ENCODE measurements at places on chromosomes 7 and 10.

GRCh38 chr10:6654571-6654970 lies 74.5 kb upstream of the PRKCQ start:
- DNase-seq = no peak

DNA sequence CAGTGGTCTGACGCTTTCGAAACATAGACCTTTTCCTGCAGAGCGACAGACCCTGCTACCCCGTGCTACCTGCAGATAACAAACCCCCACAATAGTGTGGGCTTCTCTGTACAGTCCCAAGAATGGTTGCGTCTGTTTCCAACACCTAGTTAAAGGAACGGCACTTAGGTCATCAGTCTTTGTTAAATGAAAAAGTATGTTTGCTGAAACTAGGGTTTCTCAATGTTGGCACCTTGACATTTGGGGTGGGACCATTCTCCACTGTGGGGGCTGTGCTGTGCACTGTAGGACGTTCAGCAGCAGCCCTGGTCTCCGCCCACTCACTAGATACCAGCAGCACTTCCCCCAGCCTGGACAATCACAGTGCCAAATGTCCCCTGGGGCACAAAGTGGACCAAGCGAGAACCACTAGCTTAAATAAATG lies 13.7 kb downstream of the TECTB start:
- no peak for DNase-seq

- no peak for DNase-seq
These were observed 18.2 kb downstream of the GPR146 start for GRCh38 chr7:1062296-1063294.

GRCh38 chr7:76396864-76397263 lies 12.6 kb downstream of the SSC4D start:
- no peak for DNase-seq

DNA sequence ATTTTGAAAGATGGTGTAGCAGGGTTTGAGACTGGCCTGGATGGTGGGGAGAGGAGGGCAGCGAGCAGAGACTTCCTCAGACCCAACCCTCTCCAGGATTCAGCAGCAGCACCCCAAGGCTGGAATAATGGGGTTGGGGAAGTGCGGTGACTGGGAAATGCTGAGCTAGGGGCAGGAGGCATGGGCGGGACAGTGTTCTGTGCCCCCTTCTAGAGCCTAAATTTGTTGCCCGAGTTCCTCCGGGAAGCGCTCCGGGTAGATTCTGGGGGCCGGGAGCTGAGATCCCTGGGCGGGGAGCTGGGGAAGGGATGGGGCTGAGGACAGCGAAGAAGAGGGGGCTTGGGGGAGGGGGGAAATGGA lies at the start of gene CHAT:
TSS of gene CHAT (plus strand) at position 156 of the 360 bp plus-strand sequence. CDS start at position 309, 153 bp downstream.
- no peak for DNase-seq

GRCh38 chr10:3077509-3077908 lies 10.2 kb downstream of the PFKP start:
- no peak for DNase-seq
